ENCODE measurements at places on chromosomes 4 and X.
A peak's percentile ranks its signal among the peaks of the same experiment; 100 is the strongest.

DNA sequence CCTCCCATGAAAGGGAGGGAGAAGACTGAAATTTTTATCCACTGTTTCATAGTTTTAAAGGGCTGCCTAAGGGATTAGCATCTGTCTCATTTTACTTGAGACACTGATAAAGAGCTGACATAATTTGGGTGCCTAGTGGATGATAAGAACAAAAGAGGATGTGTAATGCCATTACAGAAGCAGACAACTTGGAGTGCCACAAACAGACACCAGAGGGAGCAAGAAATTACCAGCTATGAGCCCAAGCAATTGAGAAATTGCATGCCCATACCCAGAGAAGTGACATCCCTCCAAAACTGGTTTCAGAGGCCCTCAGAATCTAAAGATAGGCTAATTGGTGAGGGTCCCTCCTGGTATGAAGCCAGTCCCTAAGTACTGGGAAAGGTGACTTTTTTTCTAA is 38.5 kb upstream of the POU3F4 start:
- DNase-seq = peak; percentile 8

DNA sequence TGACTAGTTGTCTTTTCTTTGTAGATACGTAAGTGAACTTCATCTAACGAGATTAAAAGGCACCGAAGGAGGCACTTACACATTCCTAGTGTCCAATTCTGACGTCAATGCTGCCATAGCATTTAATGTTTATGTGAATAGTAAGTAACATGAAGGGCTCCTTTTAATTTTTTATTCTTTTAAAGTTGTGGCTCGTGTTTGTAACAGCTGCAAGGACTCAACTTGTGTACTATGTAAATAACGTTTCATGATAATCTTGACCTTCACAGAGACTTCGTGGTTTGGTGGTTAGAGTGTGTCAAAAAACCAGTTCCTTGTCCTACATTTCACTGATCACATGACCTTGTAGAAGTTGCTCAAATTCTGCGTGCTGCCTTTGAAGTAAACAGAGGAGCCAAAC is 51.6 kb downstream of the KIT start:
- DNase-seq = no peak

GRCh38 chr4:108619372-108620100 is 840 bp upstream of the RPL34 start:
- peak; percentile 74 for DNase-seq

DNA sequence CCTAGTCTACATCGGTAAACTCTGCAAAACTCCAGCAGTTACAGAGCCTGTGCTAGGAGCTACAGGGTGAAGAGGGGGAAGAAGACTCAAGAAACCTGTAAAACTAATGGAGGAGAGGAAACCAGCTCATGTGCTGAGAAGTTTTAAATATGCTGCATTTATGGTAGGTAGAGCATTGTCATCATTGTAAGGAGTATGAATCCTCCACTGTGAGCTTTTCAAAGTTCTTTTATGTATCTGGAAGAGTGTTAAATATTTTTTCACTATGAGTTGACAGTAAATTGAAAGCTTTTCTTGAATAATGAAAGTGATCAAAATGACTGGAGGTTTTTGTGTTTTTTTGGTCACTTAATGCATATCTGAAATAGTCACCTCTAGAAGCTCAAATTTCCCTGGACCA is 46.2 kb downstream of the SEPTIN11 start:
- no peak for DNase-seq

- peak; percentile 26 for DNase-seq
Measured at GRCh38 chr4:140755774-140756318, 339 bp downstream of the TBC1D9 start.

DNA sequence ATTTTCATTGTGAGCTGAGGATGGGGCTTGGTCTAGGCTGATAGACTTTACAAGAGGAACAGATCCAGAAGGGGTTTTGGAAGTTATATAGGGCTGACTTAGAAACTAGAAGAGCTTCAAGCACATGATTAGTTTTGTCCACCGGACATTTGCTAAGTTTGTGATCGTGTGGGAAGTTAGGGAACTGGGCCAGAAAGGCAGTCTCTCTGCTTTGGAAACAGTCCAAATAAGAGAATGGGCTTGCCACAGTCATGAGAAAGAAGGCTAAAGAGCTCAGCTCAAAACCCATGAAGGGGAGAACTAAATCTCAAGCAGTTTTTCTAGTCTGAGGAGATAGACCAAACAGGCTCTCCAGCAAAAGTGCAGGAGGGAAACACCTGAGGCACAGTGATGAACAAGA is 67.8 kb downstream of the ZNF674 start:
- no peak for DNase-seq

DNA sequence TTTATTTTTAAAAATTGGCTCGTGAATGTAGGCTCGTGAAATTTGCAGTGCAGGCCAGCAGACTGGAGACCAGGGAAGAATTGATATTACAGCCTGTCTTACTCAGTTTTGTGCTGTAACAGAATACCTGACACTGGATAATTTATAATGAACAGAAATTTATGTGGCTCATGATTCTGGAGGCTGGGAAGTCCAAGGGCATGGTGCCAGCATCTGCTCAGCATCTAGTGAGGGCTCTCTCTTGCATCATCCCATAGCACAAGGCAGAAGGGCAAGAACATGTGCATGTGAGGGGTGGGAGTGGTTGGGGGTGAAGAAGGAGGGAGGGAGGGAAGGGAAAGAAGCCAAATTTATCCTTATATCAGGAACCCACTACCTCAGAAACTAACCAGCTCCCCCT is 13.7 kb upstream of the CLTRN start:
- no peak for DNase-seq

GRCh38 chr4:173492315-173492714 is 37.7 kb downstream of the HAND2 start:
- DNase-seq = no peak

- no peak for DNase-seq
Measured at GRCh38 chr4:1092026-1092982, 21.1 kb downstream of the RNF212 start.

DNA sequence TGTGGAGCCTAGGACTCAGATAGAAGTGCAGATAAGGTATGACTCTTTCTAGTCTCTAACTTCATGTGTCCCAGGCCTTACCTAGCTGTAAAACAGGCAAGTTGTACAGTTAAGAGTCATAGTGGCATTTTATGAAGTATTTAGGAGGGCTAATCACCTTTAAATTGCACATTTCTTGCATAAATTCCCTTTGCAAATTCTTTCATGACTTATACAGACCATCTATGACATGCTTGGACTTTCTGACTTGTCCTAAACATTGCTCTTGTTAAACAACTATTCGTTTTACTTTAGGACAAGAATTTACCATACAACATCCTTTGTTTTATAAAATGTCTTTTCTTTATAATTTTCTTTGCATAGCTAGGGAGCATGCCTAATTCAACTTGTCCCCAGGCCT is 7.8 kb upstream of the RRAGB start:
- DNase-seq = no peak

GRCh38 chr4:17027495-17027894 is 129.1 kb upstream of the LDB2 start:
- no peak for DNase-seq

- DNase-seq = no peak
Measured at GRCh38 chr4:150983851-150984250, 31.2 kb downstream of the LRBA start.

DNA sequence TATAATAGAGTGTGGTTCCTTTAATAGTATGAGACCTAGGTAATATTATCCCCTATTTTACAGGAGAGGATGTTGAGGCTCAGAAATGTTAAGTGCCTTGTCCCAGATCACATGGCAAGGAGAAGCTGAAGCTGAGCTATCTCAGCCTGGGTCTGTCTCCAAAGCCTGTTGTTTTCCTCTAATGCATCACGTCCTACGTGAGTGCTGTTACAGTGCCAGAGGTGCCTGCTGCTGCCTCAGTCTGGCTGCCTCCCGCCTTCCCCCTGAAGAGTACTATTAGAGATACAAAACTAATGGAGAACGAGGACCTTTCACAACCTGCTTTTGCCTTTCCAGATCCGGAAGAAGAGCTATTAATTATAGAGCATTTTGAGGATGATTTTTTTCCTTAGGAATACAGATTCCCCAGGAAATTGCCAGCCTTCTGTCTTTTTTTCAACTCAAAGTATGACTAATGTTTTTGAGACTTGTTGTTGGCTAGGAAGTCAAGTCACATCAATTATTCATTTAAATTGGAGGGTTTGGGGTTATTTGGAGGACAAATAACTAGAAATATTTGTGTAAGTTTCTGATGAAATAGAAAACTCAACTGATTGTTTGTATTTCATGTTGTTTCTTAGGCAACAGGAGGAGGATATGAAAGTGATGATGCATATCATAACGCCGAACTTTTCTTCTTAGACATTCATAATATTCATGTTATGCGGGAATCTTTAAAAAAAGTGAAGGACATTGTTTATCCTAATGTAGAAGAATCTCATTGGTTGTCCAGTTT is 43.9 kb upstream of the MTMR1 start:
- DNase-seq = no peak

- peak; percentile 84 for DNase-seq
Measured at GRCh38 chr4:36244257-36245082, at the start of gene ARAP2. TSS of gene ARAP2 (minus strand) at chr4:36244514. CDS start at chr4:36229486, 15,028 bp downstream.

- peak; percentile 67 for DNase-seq
Measured at GRCh38 chr4:79917246-79917645, 155.8 kb downstream of the ANTXR2 start.

GRCh38 chr4:35250331-35250730 is 994.0 kb downstream of the ARAP2 start:
- DNase-seq = no peak

DNA sequence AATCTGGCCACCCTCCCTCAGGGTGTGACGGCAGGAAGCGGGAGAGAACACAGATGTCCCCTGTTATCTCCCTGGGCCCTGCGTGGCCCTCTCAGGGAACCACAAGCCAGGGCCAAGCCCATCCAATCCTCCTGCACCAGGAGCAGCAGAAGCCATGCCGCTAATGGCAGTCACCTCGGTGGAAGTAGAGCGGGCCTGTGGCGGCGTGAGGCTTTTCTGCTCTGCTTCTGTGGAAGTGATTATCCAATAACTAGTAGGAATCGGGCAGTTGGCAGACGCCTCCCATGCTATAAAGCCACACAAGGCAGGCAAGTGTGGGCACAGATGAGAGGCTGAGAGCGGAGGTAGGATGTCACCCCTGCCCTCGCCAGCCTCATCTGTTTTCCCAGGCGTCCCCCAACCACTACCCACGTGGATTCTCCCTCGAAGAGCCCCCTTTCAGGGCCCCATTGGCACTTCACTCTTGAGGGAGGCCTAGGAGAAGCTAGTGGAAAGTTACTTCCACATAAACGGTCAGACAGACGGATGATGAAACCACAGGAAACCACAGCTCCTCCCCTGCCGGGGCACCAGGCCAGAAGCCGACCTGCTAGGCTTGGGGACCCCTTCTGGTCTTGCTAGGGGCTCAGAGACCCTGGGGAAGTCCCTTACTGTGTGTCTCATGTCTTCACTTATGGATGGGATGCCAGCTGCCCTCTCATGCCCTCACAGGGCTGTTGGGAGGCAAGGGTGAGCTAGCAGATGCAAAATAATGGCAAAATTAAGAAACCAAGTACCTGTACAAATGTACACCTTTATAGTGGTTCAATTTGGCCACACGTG is 18.8 kb upstream of the TMSB4X start:
- DNase-seq = peak; percentile 80

DNA sequence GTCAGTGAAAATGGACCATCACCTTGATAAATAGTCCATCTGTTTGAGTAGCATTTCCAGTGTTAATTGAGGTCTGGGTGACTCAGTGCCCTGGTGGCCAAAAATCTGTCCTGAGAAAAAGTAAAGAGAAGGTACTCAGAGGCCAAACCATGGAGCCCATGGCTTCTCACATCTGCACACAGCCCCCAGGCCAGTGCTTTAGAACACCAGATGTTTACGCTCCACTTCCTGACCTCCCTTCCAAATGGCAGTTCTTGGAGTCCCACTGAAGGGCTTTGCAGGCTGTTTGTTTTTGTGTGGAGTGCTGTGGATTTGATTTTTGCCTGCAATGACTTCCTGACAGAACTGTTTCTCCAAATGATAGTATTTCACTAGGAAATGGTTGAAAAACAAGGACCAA is 60.2 kb upstream of the GPC4 start:
- no peak for DNase-seq

GRCh38 chr4:54696649-54697048 is 38.9 kb downstream of the KIT start:
- DNase-seq = no peak

- DNase-seq = peak; percentile 13
Measured at GRCh38 chrX:13428053-13428786, 108.4 kb upstream of the ATXN3L start.

DNA sequence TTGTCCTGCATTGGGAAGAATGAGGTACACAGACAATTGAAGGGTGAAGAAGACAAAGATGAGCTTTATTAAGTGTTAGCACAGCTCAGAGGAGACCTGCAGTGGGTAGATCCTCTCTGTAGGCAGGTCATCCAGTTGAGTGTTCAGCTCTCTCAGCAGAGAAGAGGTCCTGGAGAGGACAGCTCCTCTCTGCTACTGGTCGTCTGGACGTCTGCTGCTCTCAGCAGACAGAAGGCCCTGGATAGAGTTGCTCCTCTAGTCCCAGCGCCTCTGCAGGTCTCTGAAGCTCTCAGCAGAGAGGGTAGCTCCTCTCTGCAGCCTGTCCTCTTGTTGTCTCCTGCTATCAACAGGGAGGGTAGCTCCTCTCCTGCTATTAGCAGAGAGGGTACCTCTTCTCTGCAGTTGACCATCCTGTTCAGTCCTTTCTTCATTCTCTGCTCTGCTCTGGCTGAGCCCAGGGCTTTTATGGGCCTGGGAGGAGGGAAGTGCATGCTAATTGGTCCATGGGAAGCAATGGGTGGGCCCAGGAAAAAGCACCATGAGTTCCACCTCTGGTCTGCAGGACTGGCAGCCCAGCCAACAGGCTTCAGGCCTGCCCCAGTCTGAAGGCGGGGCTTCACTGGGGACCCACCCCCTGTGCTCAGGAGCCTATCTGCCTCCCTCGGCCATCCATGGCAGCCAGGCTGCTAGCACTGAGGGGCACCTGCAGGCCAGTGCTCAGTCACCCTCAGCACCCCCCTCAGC is 54.1 kb upstream of the IBSP start:
- DNase-seq = no peak

- DNase-seq = peak; percentile 85
Measured at GRCh38 chr4:101418055-101418454, 70.7 kb upstream of the PPP3CA start.

DNA sequence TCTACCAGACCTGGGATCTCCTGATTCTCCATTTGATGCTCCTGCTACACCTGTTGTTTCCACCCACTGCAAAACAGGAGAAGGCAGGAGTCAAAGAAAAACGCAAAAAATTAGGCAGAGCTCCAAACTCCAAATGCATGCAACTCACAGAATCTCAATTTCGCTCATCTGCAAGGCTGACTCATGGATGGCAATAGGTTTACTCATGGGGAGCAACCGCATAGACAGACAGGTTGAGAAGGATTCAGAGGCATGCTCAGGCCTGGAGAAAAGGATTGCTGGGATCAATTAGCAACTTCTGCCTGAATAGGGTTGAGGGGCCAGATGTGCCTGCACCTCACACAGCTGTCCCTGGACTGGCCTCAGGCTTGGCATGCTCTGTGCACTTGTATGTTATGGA is 231.0 kb downstream of the LDB2 start:
- no peak for DNase-seq

All from activated CD4-positive, alpha-beta T cell treated with anti-CD3 and anti-CD28 coated beads for 36 hours (primary cell).